ENCODE measurements at places on chromosomes 2 and 18.
A peak's percentile ranks its signal among the peaks of the same experiment; 100 is the strongest.

- no peak for DNase-seq
Observed at GRCh38 chr2:209314653-209315052, 109.2 kb upstream of the MAP2 start.

DNA sequence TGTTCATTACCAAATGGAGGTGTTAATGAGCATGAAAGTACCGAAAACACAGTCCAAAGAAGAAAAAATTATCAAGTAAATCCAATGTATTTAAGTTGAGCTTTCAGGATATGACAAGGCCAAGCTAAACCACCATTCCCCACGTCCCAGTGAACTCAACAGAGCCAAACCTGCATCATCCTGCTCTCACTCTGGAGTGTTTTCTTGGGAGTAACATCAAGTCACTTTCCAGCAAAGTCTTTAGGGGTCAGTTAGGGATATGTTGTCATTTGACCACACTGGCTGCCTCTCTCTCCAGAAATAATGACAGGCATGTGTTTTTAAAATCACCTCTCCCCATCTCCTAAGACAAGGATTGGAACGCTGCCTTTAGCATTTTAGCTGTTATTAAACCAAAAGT, 140.5 kb downstream of the SRBD1 start:
- DNase-seq: peak; percentile 19

DNA sequence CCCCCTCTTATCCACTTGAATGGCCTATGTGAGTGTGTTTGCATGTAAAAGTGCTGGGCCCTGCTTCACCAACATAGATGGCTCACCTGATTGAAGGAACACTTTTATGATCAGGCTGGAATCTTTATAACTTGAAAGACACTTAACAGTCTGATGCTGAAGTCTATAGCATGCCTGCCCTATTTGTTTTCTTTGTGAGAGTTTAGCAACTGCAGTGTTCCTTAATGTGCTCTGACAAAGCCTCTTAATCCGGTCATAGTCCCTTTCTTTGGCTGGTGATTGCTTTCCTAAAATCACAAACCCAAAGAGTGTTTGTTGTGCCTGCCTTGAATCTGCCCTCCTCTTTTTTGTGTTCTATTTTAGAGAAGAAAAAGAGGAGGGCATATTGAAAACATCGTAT, 1382.8 kb upstream of the CELF4 start:
- DNase-seq: no peak

GRCh38 chr2:237643066-237643465, 15.7 kb downstream of the LRRFIP1 start:
- no peak for DNase-seq

DNA sequence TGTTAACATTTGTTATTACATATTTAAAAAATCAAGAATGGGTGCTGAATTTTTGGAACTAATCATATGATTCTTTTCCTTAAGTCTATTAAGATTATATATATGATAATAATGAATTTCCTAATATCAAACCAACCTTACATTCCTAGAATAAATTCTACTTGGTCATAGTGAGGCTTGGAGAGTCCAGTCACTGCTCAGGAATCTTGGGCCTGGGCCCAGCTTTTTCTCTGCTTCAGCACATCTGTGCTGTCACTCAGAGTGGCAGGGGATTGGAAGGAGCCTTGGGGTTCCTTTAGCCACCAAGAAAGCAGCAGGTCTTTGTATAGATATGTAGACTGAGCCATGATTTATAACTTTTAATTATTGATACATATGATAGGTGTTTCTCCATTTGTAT, 19.9 kb upstream of the ZAP70 start:
- DNase-seq: no peak

GRCh38 chr2:64336171-64336570, 117.8 kb upstream of the LGALSL start:
- no peak for DNase-seq

DNA sequence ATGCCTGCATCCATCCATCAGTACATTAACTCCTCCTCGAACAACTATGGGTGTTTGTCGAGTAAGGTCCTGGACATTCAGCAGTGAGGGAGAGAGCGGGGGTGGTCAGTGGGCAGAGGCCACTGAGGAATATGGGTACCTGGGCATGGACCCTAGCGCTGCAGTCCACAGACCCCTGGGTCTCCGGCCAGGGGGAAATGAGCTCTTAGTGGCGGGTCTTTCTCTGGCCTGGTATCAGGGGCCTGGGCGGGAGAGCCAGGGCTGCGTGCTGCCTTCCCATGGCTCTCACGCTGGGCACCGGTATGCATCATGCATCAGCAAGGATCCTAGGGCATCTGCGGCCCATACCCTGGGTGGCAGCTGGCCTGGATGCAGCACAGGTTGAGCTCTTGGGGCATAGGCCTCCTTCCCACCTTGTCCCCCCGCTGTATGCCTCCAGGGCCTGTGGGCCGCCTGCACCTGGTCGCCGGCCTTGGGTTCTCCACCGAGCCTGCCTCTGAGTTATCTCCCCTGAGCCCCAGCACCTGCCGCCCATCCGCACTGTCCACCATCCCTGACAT, 1.3 kb upstream of the MOCOS start:
- DNase-seq: no peak

- no peak for DNase-seq
Observed at GRCh38 chr2:145160855-145161254, 640.9 kb upstream of the ZEB2 start.

DNA sequence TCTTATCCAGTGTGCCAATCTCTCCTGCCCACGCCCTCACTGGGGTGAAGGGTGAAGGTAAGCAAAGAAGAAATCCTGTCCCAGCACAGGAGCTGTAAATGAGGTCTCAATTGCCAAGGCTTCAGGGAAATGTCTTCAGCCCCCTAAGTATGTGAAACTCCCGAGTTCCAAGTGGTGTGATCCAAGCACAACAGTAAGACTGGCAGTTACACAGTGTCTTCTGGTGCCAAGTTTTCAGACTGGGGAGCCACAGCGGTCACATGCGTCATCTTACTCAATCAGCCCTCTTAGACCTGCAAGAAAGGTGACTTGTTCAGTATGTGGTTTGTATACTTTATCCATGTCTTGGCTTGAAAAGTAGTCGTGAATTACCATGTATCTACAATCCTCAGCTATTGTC, 55.0 kb upstream of the SPRED2 start:
- DNase-seq: no peak

DNA sequence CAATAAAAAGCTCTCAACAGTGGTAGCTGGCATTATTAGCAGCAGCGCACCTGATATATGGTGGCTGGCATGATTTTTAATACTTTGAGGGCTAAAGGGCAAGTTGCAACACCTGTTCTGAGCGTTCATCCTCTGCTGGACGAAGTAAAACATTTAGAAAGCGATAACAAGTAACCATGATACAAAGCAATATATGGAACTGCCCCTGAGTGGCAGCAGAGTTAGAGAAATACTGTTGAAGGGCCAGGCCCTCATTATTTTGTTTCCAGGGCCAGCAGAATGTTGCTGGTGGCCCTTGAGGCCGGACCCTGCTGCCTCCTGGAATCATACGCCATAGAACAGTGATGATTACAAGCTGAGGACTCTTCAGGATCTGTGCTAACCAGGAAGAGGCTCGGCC, 47.8 kb downstream of the ARHGEF4 start:
- no peak for DNase-seq

GRCh38 chr2:206614811-206615210, 27.5 kb upstream of the FAM237A start:
- no peak for DNase-seq

- DNase-seq: no peak
Observed at GRCh38 chr2:191917967-191918651, 71.2 kb upstream of the CAVIN2 start.

- no peak for DNase-seq
Observed at GRCh38 chr2:38178556-38179419, 102.8 kb upstream of the CYP1B1 start.

DNA sequence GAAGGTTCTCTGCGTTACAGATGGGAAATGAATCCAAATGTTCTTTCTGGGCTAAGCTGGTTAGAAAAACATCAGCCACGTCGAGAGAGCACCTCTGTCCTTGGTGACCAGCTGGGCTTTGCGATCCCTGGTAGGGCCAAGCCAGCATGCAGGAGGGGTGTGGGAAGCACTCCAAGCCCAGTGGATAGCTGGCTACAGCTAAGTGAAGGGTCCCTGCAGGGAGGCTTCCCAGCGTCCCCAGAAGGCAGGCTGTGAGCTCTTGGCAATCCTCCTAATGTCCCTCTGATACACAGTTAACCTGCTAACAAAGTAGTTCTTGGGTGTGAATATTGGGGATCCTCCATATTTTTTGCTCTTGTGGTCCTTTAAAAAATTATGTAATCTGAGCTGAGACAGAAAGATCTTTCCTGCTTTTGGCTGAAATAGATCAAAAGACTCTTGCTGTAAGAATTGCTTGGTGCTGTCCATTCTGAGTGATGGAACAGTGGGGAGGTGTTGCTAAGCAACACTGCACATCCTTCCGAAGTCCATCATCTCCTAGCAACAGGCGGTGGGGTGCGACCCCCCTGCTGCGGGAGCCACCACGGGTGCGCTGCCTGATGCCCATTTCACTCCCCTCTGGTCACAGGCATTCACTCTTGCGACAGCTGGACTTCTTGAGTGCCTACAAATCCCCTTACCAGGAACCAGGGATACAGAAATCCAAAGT, 88.5 kb upstream of the UXS1 start:
- DNase-seq: no peak

DNA sequence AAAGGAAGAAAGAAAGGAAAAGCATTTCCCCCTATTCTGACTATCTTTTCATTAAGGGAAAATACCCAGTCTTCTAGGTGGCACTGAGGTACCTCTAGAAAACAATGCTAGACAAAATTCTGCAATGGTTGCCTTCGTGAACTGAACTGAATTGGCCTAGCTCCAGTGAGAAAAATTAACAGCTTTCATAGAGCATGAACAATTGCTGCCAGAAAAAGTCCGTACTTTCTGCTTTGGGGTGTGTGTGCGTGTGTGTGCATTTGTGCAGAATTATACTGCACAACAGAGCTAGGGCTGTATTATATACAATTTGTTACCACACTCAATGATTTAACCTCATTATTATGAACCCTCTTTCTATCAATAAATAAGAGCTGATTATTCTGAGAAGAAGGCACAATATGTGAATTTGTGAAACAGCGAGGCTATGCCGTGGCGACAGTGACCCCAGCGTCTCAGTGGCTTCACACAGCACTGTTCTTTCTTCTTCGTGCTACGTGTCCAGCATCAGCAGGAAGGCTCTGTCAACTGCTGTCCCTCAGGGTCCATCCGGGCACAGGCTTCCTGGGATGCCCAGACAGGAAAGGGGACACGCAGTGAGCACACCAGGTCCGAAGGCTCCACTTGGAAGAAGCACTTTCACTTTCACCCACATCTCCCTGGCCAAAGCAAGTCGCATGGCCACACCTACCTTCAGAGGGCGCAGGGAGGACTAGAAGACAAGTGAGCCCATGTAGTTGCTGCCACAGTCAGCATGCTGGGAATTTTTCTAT, 47.5 kb downstream of the PTGR3 start:
- no peak for DNase-seq

- DNase-seq: no peak
Observed at GRCh38 chr2:230602562-230603230, 109.9 kb upstream of the CAB39 start.

GRCh38 chr2:97760480-97761049, 47.2 kb downstream of the ZAP70 start:
- no peak for DNase-seq

GRCh38 chr2:88753833-88754584, 62.5 kb downstream of the RPIA start:
- no peak for DNase-seq

DNA sequence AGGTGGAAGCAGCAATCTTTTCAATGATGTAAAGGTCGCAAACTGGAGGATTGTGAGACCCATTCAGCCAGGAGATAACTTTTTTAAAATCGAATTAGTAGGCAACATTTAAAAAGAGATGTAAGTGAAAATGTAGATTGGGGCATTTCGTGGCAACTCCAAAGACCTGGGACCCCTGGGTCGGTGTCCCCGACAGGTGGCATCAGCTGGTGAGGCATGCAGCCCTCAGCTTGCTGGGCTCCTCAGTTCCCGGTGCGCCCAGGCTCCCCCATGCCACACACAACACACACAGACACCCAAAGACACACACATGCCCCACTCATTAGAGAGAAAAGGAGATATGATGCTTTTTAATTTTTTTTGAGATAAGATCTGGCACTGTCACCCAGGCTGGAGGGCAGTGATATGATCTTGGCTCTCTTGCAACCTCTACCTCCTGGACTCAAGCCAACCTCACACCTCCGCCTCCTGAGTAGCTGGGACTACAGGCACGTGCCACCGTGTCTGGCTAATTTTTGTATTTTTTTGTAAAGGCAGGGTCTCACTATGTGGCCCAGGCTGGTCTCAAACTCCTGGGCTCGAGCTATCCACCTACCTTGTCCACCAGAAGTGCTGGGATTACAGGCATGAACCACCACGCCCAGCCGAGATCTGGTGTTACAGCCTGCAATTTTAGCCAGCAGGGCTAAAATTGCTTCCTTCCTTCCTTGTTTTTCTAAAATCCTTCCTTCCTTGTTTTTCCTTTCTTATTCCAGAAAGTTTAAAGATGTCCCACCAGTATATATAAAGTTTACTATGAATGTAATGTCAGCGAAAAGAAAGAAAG, 122.6 kb upstream of the EPAS1 start:
- no peak for DNase-seq

- DNase-seq: no peak
Observed at GRCh38 chr2:176175709-176176607, 12.5 kb upstream of the HOXD1 start.

DNA sequence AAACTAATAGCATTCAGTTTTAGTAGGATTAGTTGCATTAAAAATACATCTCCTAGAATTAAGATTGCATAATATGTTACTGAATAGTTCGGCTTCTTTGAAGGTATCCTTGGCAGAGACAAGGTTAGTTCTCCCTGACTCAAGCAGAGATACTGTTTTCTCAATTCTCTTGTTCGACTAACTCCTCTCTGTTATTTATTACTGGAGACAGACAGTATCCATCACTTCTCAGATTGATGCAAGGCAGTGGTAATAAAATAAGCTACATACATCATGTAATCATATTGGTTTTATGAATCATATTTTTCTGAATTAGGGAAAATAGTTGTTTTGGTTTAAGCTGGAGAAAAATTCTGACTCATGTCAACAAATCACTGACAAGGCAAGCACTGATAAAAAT, 134.8 kb downstream of the SLC8A1 start:
- DNase-seq: no peak

DNA sequence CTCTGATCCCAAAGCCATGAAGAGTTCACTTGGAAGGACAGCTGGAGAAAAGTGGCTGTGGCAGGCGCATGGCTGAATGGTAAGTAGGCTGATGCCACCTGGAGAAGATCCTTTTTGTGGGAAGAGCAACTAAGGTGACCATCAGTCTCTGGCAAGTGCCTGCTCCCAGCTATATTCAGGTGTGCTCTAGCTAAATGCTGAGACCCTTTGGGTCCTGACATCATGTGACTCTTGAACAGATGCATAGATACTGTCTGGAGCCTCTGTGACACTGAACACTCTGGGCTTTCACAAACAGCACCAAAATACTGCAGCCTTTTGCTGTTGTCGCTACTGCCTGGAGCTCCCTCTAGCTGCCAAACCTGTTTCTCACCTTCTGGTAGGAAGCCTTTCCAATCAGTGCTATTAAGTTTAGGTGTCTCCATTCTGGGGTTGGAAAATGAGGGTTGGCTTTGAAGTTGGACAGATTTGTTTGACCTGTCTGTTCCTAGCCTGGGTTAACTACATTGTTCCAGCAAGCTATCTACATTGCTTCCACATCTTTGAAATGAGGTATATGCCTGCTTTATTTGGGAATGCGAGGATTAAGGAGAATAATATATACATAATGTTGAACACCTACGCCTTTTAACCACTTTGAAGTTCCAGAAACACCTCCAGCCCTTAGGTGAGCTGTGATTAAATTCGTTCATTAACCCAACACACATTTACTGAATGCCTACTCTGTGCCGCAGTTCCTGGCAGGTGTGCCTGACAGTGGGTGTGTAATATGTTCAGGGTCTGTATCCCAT, 3.1 kb downstream of the EGR4 start:
- no peak for DNase-seq
